ENCODE measurements at places on chromosomes 11 and 22.
A peak's percentile ranks its signal among the peaks of the same experiment; 100 is the strongest.

- DNase-seq, result no peak
Observed at GRCh38 chr11:298406-299065, 790 bp downstream of the IFITM5 start.

- DNase-seq, result no peak
Observed at GRCh38 chr11:12245549-12246016, 131.8 kb upstream of the PARVA start.

- no peak for DNase-seq
Observed at GRCh38 chr22:42645341-42645937, 3.8 kb downstream of the CYB5R3 start.

- peak; percentile 8 for DNase-seq
Observed at GRCh38 chr11:76339221-76339620, 41.7 kb downstream of the THAP12 start.

GRCh38 chr11:10622957-10623791 is 54.7 kb upstream of the LYVE1 start:
- peak; percentile 8 for DNase-seq

GRCh38 chr22:25366408-25366807 is 147.0 kb downstream of the CRYBB2 start:
- no peak for DNase-seq

DNA sequence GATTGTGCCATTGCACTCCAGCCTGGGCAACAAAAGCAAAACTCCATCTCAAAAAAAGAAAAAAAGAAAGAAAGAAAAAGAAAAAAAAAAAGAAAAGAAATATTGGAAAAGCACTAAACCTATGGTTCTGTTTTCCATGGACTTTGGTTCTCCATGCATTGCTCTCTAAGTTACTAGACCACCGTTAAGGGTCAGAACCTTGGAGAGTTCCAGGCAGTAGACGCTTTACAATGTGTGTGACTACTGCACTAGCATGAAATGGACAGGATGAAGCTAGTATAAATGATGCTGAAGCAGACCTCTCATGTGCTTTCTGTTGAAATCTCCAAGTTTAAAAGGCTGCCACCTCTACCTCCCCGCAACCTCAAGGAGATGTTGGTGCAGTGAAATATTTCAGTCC is 63.5 kb downstream of the SIK2 start:
- DNase-seq, result no peak

DNA sequence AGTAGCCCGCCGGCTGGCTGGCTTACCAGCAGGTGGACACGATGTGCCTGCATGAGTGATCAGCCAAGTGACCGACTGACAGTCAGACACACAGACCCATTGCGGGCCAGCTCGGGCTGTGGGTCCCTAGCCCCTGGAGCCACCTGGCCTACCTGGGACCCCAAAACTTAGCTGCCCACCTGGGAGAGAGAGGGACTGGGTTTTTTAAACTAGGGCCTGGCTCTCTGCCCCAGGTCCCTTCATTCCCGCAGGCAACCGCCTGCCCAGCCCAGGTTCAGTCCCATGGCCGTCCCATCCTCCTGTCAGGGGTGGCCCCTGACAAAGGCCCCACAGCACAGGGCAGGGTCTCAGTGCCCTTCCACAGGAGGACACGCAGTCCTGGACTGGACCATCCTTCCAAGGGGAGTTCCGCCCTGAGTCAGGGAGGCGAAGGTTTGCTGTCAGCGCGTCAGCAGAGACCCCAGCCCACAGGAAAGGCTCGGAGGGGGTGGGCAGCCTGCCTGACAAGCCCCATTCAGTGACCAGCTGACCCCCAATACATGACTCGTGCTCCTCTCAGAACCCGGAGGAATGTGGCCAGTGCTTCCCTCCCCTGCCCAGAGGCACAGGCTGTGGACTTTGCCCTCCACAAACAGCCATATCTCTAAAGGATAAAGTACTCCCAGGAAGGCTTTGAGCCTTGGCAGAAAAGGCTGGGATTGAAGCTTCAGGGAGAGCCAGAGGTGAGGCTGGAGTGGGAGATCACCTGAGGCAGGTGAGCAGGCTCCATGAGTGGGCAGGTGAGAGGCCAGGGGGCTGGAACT is 8.4 kb downstream of the SLCO2B1 start:
- DNase-seq, result no peak

DNA sequence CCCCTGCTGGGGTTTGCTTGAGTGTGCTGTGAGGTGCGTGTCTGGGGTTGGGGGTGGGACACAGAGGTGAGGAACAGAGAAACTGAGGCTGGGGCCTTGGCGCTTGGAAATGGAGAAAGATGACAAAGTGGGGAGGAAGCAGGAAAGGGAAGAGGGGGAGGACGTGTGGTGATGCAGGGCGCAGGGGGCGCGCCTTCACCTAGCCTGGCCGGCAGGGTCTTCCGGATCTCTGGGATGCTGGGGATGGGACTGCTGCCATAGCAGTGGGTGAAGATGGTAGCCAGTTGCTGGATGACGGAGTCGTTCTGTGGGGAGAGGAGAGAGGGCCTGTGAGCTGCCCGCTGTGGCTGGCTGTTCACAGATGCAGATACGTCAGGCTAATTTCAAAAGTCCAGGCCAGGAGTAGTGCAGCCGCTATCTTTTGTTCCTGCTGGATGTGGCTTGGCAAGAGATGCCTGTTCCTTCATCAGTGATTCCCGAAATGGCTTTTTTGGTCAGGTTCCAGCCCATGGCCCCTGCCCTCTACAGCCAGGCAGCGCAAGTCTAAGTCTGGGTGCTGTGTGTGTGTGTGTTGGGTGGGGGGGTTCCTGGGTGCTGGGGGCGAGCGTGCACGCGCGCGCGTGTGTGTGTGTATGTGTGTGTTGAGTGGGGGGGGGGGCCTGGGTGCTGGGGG is 54.8 kb downstream of the NAT10 start:
- no peak for DNase-seq

DNA sequence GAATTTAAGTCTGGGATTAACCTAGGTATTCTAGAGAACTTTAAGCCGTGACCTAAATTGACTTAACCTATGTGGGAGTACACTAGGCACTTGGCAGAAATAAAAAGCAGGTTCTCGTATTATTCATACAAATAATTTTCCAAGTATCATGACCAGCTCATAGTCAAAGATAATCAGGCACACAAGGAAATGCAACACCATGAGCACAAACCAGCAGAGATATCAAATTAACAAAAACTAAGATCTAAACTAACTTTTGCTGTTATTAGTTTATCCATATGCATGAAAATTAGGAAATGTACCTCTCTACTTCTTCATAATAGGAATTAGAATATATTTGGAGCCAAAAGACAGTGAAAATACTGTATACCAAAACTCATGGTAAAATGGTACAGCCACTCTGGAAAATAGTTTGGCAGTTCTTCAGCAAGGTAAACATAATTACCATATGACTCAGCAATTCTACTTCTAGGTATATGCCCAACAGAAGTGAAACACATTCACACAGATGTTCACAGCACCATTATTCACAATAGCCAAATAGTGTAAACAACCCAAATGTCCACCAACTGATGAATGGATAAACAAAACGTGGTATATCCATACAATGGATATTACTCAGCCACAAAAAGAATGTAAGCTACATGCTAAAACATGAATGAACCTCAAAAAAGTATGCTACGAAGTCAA is 154.1 kb downstream of the ENTHD1 start:
- DNase-seq, result no peak

DNA sequence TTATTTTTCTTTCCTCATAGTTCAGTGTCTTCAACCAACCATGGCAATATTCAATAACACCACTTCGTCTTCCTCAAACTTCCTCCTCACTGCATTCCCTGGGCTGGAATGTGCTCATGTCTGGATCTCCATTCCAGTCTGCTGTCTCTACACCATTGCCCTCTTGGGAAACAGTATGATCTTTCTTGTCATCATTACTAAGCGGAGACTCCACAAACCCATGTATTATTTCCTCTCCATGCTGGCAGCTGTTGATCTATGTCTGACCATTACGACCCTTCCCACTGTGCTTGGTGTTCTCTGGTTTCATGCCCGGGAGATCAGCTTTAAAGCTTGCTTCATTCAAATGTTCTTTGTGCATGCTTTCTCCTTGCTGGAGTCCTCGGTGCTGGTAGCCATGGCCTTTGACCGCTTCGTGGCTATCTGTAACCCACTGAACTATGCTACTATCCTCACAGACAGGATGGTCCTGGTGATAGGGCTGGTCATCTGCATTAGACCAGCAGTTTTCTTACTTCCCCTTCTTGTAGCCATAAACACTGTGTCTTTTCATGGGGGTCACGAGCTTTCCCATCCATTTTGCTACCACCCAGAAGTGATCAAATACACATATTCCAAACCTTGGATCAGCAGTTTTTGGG is at the start of gene OR51T1:
Gene OR51T1 (plus strand): TSS at position 41 of the 641 bp plus-strand sequence. CDS start 0 bp downstream, at position 41.
- no peak for DNase-seq

GRCh38 chr11:111913997-111914396 is 1.5 kb downstream of the HSPB2 start:
- no peak for DNase-seq

DNA sequence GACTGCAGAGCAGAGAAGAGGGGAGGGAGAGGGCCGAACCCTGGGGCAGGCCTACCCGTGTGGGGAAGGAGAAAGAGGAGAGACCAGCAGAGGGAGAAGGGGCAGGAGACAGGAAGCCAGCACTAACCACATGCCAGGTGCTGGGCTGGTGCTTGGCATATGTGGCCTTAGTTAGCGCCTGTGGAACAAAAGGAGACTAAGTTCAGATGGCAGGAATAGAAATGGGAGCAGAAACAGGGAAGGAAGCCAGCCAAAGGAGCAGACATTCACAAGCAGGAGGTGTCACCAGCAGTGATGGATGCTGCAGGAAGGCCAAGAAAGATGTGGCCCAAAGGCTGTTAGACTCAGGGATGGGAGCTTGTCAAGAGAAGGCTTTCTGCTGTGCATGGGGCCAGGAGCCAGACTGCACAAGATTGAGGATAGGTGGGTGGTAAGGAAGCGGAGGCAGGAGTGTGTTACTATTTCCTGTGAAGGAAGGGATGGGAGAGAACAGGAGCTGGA is 26.7 kb downstream of the TREH start:
- DNase-seq, result no peak

Measured in CD4-positive, alpha-beta T cell treated with Interleukin-2 at 100 ng/mL for 4 hours (primary cell).